ENCODE measurements at places on chromosomes 7 and 10.

- DNase-seq = no peak
These were observed 13.2 kb downstream of the PCLO start for GRCh38 chr7:83149466-83149865.

DNA sequence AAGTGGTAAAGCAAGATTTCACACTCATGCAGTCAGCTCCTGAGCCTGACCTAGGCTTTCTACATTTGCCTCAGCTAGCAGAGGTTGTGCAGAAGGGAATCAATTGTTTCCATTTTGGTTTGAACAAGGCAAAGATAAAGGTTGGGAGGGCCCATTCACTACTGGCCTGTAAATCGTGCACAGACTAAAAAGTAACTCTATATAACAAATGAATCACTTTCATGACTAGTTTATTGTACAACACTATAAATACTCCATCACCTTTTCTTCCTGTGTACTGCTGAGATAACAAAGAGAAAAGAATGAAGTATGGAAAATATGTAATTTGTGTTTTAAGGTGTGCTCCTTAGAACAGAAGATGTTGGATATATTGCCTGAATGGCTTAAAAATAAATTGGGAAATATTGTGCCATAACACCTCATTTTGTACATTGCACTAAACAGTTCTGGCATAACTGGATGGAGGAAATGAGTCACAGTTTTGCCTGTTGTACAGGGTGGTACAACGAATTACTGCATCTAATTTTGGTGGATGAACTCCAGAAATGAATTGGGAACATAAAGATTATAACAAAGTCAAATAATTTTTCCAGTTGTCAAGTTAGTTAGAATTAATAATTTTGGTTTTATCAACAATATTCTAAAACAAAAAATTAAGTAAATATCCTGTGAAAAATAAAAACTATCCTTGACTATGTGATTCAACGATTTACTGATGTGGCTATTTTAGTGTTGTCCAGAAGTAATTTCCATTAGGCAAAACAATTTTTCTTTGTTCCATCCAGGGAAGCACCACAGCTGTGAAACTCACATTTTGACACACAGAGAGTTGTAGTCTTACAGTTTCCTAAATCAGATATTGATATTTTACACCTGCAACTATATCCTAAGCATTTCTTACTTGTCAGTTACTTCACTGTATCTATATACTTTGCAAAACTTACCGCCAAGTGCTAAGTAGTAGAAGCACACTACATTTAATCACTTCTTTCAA, 18.0 kb downstream of the SEMA3C start:
- DNase-seq = no peak

DNA sequence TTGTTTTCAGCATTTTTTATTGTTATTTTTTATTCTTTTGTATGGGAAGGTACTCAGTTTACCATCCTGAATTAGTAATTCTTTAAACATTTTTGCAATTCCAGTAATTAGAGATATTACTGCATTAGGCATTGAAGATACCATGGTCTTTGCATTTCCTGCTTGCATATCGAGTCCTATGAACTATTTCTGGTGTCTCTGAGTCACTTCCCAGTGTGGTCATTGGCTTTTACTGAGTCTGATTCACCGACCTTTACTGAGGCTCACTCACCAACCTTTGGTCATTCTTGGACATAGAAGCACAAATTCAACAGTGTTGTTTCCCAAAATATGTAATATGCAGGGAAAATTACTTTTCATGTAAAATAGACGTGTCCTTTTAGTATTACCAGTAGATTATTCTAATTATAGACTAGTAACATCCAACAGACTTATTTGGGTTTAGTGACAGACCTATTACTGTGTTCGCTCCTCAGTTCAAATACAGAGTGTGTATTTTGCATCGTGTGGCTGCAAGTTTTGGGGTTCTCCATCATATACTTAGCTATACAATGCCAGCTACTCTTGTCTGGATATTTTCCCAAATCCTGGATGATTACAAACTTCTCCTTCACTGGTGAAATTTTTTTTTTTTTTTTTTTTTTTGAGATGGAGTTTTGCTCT, 180.7 kb upstream of the PRSS1 start:
- no peak for DNase-seq

DNA sequence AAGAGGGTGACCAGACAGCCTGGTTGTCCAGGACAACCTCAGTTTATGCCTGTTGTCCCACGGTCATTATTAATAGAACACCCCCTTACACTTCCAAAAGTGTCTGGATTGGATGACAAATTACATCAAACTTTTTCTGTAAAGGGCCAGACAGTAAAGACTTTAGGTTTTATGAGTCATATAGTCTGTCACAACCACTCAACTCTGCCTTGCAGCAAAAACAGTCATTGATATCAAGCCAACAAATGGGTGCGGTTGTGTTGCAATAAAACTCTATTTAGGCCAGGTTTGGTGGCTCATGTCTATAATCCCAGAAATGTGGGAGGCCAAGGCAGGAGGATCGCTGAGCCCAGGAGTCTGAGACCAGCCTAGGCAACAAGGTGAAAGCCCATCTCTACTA, 66.7 kb upstream of the ATP6V0A4 start:
- DNase-seq = no peak

DNA sequence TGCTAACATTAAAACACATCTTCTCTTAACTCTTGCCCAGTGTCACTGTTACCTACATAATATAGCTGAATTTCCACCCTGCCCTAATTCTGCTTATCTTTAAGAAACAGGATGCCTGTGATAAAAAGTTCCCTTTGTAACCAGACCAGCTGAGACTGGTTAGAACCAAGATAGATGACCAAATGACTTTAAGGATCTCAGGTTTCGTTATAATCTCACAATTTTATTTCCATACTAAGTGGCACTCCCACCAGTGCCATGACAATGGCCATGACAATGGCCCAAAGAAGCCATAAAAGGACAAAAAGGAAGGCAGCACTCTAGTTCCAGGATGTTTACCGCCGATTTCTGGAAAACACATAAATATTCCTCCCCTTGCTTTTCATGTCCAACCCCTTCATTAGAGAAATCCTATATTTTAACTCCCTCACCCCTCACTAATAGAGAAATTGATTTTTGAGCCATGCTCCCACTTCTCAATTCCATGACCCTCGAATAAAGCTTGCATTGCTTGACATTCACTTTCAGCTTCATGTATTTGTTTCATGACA, 126.1 kb downstream of the ELAPOR2 start:
- DNase-seq = no peak

DNA sequence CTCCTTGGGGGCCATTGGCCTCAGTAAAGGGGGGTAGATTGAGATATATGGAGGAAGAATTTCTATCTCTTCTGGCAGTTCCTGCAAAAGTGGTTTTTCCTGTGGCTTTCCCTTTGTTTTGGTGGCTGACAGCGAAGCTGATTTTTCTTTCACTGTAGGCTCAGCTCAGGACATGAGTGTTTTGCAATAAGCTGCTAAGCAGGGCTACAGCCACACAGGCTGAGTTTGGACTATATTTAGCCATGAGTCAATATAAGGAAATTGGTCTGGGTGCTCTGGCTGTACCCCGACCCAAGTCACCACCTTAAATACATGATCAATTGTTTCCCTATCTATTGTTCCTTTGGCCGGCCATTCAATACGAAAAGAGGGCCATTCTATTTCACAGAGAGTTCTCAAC, 212.7 kb upstream of the KCND2 start:
- no peak for DNase-seq

DNA sequence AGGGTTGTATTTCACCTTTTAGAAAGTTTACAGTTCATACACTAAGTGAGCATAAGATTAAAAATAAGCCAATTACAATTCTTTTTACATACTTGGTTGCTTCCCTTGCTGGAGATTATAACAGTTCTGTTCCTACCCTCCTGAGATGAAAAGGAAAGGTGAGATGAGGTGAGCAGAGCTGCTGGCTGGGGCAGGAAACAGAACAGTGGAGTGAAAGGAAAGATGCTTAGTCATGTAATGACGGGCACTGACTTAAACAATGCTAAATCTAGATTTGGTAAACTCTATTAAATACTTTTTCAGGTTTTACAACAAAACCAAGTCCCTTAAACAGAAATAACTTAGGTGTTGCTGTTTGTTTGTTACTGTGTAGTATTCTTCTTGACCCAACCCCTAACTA, 19.9 kb upstream of the ZEB1 start:
- DNase-seq = no peak

GRCh38 chr10:4477664-4478063, 348.3 kb upstream of the AKR1E2 start:
- DNase-seq = no peak

DNA sequence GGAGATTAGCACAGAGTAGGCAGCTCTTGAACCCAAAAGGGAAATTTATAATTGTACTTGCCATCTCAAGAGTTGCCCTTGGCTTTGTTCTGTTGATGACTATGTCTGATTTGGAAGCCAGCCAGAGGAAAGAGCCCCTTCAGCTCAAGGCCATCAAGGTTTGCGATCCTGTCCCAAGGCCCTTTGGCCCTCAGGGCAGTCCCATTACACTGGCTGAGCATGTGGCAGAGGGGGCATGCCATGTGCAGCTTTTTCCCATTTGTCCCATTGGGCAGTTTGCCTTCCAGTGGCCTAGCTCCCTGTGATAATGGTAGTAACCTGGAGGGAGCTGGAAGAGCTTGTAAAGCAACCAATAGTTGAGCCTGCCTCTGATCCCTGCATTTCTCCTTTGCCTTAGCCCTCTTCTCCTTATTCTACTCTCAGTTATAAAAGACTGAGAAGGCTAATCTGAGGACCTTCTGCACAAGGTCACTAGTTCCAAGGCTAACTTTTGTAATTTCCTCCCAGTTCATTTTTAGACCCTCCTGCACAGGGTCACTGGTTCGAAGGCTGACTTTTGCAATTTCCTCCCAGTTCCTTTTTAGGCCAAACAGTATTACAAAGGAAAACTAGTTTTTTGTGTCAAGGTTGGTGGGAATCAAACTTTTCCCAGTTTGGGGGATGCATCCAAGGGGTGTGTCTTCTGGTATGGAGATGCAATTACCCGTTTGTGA, 31.0 kb upstream of the ARHGAP12 start:
- DNase-seq = no peak

DNA sequence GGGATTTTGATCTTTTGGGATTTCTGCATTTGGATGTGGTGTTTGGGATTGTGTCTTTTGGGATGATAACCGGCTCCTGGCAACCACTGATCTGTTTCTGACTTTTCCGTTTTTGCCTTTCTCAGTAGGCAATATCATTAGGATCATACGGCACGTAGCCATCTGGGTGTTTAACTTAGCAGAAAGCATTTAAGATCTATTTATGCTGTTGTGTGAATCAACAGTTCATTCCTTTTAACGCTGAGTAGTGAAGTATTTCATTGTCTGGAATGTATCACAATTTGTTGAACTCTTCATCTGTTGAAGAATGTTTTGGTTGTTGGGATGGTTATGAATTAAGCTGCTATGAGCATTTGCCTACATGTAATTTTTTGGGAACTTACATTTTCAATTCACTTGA, 459.6 kb downstream of the SDK1 start:
- DNase-seq = no peak

DNA sequence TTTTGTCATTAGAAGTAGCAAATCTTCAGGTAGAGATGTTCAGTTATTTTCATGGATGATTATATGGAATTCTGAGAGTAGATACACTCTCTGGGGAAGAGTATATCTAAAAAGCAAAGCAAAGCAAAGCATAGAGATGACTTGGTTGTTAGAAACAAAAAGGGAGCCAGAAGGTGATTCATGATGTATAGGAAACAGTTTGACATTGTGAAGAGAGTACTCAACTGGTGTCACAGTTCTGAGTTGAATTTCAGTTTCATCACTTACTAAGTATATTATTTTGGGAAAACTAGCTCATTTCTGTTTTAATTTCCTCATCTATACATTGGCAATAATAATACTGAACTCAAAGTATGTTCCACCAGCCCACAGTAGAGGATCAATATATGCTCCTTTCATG, 86.8 kb downstream of the SEMA3C start:
- DNase-seq = no peak

DNA sequence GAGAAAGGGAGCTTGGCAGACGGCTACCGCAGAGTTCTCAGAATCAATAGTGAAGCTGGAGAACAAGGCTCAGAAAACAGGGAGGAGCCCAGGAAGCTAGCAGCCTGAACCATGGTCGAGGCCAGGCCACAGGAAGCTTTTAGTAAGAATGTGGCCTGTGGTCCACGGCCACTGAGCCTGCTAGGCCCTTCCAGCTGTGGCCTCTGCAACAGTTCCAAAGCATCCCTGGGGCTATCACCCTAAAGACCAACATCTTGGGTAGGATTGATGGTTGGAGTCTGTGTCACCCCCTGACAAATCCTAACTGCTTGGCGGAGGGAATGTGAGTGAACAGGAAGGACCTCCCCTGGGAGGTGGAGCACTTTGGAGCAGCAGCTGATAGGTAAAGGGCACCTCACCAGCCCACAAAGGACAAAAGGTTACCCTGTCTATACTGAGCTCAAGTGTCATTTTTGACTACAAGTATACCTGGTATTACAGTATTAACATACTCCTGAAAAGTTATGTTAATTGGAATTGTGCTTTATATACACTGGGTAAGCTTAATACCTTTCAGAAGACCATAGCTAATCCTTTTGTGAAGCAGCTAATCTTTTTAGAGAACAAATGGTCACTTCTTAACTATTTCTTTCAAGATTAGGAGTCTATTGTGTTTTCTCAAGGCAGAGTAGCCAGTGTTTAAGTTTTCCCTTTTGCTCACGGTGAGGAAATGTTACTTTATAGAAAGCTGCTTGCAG, 18.7 kb downstream of the PTPRE start:
- DNase-seq = no peak

GRCh38 chr7:50312250-50313162, 8.0 kb downstream of the IKZF1 start:
- no peak for DNase-seq

DNA sequence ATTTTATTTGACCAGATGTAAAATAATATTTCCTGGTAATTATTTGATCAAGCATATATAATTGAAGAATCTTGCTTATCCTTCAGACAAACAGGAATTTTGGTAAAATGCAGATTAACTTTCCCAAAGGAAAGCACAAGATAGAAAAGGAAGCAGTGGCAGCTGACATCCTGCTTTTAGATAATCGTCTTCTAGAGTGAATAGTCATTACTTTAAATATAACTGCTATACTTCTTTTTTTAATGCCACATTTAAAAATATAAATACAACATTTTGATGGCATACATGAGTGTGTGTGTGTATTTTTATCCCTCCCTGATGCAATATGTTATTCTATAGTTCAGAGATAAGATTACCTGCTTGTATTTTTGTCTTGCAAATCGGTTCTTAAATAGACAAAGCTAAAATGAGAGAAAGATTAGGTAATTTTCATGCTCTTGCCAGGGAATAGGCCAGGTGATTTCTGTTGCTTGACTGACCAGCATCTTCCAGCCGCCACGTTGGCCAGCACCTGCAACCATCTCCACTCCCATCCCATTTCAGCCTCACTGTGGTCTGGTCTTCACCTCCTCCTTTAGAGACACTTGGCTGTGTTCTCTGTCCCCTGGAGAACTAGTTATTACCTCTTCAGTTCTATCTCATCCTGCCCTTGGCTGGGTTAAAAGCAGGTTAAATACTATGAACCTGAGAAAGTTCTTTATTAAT, 58.1 kb downstream of the MDFIC start:
- no peak for DNase-seq

Measured in cortex of kidney (tissue), 1 donor.